ENCODE measurements at places on chromosomes 4 and X.

GRCh38 chr4:77913348-77913747, 50.7 kb downstream of the MRPL1 start:
- DNase-seq = no peak

DNA sequence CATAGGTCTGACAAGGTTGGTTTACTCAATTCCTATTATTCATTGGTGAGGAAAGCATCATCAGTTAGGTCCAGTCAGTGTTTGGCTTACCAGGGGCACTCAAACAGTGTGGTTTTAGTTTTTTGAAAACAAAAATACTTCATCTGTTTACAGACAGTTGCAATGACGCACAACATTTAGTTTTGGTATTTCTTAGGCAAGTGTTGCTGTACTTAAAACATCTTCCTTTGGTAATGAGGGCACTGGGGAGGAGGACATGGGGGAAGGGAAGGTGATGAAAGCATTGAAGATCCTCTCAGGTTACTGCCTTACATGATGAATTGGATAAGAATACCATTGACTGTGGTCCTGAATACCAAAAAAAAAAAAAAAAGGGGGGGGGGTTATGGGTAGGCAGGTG, 93.7 kb upstream of the MAOA start:
- no peak for DNase-seq

- no peak for DNase-seq
These were observed 34.5 kb upstream of the MAP3K15 start for GRCh38 chrX:19549838-19550237.

DNA sequence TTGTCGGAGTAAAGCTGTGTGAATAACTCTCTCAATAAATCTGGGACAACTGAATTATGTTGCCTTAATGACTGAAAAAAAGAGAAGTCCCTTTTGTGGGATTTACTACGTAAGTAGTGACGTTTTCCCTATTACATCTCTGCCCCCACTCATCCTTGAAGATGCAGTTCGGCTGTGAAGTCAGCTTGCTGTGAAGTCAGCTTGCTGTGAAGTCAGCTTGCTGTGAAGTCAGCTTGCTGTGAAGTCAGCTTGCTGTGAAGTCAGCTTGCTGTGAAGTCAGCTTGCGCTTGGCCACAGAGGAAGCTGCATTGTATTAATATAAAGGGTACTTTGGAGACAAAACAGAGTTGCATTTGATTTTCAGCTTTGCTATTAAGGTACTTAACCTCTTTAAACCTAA, 8.0 kb upstream of the VAMP7 start:
- no peak for DNase-seq

DNA sequence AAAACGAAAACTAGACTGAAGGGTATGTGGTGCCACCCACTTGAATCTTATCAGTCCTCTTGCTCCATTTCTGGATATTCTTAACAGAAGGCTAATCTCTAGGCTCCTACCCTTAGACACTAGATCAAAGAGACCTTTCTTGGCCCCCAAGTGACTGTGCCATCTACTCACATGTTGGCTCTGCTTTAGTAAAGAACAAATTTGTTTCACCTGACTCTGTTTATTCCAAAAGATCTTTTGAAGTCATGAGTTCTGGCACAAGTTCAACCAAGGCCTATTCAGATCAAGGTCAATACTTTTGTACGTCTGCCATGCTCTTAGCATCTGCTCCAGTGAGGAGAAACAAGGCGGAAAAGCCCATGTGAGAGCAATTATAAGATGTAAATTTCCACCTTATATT, 37.3 kb downstream of the MAGEB17 start:
- no peak for DNase-seq

- DNase-seq = no peak
These were observed 338.2 kb upstream of the GATB start for GRCh38 chr4:152099061-152099425.

GRCh38 chrX:40153345-40154249, 55.8 kb upstream of the BCOR start:
- DNase-seq = peak; percentile 83

GRCh38 chr4:12488672-12489071, 995.5 kb downstream of the RAB28 start:
- no peak for DNase-seq

Data from activated effector memory CD4-positive, alpha-beta T cell treated with anti-CD3 and anti-CD28 coated beads, Interleukin-2, amount 50 U/mL, for 16 hours (primary cell).